ENCODE measurements at places on chromosomes 11 and 22.

DNA sequence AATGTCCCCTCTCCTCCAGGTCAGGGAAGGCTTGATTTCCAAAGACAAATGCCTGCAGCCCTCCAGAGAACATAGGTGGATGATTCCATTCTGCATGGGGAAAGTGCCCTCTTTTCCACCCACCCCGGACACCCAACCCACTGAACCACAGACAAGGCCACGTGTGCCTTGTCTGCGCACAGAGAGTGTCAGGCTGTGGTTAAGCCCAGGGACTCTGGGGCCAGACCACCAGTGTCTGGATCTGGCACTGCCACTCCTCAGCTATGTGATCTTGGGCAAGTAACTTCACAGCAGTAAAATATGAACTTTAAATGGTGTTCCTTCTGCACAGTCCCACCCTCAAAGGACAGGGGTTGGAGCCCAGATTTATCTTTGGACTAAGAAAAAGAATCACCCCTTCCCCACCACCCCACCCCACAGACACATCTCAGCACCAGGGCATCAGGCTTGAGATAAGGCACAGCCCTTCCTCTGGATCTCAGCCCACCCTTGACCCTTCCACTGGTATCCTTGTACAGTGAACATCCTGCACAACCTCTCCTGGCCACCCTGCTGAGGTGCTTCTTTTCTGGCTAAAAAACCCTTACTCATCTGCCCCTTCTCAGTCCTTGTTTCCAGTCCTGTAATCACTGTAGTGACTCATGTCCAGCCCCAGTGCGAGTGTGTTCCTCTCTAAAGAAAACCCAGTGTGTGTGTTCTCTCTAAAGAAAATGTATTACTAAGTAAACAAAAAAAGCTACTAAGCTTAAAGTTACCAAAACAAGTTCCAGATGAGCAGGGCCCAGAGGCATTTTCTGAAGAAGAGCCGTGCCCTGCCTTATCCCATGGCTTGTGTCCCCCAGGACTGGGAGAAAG lies 1.9 kb upstream of the PTGDR2 start:
- no peak for DNase-seq

- peak; percentile 64 for DNase-seq
These were observed 1.1 kb upstream of the FBXO7 start for GRCh38 chr22:32473388-32473952.

DNA sequence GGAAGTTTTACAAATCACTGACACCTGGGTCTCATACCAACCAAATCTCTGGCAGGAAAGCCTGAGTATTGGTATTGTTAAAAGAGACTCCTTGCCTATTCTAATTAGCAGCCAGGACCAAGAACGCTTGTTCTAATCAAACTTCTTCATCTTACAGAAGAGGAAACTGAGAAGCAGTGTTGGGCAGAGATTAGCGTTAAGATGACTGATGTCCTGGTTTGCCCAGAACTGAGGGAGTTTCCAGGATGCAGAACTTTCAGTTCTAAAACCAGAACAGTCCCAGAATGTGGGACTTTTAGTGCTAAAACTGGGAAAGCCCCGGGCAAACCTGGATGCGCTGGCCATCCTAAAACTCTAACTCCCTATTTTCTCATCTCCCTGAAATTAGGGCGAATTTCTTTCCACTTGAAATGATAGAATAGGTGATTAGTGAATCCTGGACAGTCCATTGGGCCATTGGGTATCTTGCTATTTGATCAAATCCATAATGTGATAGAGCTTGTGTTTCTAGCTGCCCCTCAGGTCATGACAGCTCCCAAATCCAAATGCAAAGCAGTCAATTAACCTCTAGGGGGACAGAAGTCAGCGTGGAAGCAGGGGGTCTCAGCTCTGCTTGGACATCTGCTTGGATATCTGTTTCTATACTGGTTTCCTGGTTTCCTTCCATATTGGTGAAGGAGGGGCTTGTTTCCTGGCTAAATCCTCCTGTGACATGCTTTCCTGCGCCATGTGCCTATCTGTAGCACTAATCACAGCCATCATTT lies 16.0 kb upstream of the TMPRSS13 start:
- DNase-seq, result peak; percentile 8

DNA sequence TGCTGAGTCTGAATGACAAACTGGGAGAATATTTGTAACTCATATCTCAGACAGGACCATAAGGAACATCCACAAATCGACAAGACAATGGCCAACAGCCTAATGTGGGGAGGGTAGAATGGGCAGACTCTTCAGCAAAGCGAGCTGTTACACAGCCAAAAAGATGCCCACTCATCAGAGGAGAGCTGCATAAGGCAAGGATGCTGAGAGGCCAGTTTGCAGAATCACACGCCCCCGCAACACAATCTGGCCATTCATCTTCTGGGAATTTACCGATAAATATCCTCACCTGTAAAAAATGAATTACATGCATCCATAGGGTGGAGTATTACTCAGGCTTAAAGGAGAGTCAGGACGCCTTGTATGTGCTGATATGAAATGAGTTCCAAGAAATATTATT lies 57.5 kb upstream of the SLC22A12 start:
- DNase-seq, result no peak

- no peak for DNase-seq
These were observed 817.2 kb downstream of the LRRC4C start for GRCh38 chr11:40642284-40642683.

DNA sequence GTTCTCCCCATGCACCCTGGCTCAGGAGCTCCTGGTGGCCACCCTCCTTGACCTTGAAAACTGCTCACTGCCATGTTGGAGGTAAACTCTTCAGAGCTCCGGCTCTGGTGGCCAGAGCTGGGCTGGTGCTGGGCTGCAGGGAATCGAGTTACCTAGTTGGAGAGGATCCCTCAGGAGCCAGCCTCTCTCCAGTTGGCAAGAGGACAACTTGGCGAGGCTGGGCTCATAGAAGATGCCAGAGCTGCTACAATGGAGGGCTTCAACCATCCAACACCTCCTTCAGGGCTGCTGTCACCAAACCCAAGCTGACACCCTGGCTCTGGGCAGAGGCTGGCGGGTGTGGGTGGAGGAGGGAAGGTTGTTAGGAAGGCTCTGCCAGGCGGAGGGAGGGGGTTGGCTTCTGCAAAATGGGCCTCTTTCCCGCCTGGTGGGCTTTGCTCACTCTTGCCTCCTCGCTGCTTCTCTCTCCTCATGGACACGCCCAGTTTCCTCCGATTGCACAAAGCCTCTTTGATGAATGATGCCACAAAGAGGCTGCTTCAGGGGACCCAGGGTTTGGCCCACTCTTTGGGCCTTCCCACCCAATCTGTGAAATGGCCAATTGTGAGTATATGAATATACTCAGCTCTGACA lies 53.1 kb downstream of the THAP12 start:
- no peak for DNase-seq

DNA sequence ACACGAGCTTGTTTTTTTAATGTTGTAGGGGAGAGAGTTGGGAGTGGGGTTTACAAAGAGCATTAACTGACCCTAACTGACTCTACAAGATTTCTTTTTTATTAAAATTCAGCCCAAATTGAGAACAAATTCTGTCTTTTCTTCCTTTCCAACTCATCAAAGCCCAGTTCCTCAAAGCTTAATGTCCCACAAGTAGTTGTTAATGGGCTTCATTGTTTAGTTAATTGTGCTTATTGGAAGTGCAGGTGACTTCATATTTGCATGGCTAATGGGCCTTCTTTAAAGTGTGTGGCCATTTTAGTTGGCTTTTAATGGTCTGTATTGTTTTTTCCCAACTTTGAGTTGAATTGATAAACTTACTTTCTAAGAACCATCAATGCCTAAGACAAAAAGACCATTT lies 39.8 kb downstream of the MPPED2 start:
- DNase-seq, result no peak

DNA sequence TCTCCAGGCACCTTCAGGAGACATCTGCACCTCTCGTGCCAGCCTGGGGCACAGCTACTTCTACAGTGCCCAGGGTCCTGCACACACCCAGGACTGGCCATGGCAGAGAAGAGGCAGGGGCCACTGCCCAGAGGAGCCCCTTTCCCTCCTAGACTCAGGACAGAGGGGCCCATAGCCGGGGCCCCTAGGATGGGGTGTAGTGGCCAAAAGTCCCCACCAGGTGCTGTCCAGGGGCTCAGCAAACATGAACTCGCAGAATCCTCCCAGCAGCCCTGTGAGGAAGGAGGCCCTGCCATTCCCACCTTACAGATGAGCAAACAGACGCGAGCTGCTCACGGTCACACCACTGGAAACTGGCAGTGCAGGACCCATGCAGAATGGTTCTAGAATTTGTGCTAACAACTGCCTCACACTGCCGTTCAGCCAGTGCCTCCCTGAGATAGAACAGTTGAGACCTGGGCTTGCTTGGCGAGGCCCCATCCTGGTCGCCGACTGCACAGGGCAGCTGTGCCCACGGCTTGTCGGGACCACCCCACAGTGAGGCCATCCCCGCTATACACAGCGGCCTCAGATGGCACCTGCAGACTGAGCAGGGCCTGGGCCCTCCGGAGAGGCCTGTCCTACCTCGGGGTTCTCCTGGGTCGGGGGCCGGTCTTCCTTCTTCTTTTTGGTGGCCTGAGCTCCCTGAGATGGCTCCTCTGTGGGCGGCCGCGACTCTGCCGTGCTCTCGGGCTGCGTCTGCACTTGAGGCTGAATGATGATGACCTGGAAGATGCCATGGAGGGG lies 96.4 kb downstream of the PHF21B start:
- DNase-seq, result no peak

GRCh38 chr11:134334796-134335571 lies 3.2 kb downstream of the GLB1L2 start:
- DNase-seq, result no peak

DNA sequence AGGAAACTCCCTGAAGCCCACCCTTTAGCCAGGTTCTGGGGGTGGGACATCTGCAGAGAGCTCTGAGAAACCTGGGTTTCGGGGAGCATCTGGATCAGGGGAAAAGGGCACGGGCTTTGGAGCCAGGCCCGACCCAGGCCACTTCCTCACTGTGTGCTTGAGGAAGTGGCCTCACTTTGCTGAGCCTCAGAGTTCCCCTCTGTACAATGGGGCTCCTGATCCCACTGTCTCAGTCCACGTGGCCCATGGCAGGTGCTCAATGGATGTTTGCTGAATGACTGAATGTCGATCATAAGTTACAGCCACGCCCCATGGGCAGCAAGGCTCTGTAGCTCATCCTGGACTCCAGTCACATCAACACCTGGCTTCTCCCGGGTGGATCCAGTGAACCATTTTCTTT lies 1.3 kb downstream of the CRYBB3 start:
- DNase-seq, result no peak

- DNase-seq, result no peak
These were observed 46.7 kb upstream of the PARVA start for GRCh38 chr11:12330485-12331231.

GRCh38 chr11:67406969-67407687 lies 3.2 kb downstream of the TBC1D10C start:
- DNase-seq, result no peak

- no peak for DNase-seq
These were observed 105.2 kb upstream of the TMEM45B start for GRCh38 chr11:129710423-129710822.

- peak; percentile 52 for DNase-seq
These were observed at the start of gene PRSS23 for GRCh38 chr11:86800076-86800959. Gene PRSS23 (plus strand): TSS chr11:86800542. CDS start chr11:86807644, 7,102 bp downstream.

- DNase-seq, result peak; percentile 60
These were observed 697 bp upstream of the PAFAH1B2 start for GRCh38 chr11:117143390-117143789.

GRCh38 chr11:1877211-1878136 lies 14.2 kb downstream of the PRR33 start:
- DNase-seq, result no peak

DNA sequence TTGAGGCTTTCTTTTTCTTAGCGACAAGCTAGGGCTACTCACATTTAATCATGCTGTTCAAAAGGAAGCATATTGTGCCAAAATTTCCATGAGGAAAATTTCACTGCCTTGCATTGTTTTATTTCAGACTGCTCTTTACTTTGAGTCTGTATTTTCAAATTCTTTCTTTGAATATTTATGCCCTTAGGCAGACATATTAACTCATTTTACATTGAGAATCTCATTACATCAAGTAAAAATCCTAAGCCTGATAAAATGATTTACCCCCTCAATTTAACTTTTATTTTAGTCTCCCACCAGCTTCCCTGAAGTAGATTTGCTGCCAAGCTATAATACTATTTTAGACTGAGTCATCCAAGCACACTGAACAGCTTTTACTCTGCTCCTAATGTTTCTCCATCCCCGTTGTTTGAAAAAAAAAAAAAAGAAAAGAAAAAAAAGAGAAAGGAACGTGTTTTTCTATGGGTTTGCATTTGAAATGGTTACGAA lies 189.3 kb upstream of the MTMR2 start:
- no peak for DNase-seq

- DNase-seq, result peak; percentile 4
These were observed 1330.2 kb downstream of the LRRC4C start for GRCh38 chr11:40129266-40129665.

DNA sequence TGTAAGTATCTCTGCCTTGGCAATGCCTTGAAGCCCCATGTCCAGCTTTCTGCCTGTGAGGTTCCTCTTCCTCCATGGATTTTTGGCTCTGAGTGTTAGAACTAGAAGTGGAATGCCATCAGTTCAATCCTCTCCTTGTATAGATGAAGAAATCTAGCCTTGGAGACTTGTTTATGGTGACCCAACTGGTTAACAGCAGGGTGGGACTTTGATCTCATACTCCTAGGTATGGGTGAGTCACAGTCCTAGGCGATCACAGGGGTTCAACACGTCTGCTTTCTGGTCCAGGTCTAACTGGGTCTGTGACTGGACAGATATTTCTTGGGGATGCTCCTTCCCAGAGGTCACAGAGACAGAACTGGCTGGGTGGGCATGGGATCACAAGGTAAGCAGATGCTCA lies 9.2 kb upstream of the MTFP1 start:
- DNase-seq, result no peak

DNA sequence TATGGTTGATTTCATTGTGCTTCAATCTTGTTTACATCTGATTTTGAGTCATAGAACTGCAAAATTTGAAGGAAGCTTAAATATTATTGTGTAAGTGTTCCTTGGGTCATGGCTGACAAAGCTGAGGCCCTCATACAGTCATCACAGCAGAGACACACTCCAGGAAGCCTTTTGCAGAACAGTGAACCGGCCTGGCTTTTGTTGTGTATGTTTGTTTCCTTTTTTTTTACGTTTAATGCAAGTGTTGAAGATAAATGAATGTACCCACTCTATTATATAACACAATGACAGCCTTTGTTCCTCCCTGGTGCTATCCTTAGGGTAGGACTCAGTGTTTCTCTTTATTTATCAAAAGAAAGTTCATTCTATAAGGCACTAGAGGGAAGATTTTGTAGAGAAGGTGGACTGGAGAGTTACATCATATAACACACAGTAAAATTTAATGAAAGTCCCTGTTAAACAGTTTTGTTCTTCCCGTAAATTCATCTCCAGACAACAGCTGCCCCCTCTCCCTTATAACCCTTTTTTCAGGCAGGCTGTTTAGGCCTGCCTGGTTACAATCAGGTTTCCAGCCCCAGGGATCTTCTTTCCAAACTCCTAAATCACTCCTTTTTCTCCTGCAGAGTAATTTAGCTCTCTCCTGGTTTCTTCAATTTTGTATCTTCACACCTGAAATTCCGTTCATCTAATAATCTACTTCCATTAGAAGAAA lies 34.3 kb upstream of the CSTF3 start:
- DNase-seq, result no peak
